Stimulated activated CD8-positive, alpha-beta memory T cell treated with anti-CD3 and anti-CD28 coated beads, Interleukin-7, amount 100 ng/mL, for 1 hour (primary cell): ENCODE measurements at places on chromosomes 1 and 21.

- no peak for DNase-seq
Observed at GRCh38 chr1:19289244-19289643, 674 bp upstream of the AKR7A3 start.

- DNase-seq = no peak
Observed at GRCh38 chr1:72051538-72051937, 230.8 kb downstream of the NEGR1 start.

GRCh38 chr1:190597294-190597693 lies 119.6 kb upstream of the BRINP3 start:
- no peak for DNase-seq

DNA sequence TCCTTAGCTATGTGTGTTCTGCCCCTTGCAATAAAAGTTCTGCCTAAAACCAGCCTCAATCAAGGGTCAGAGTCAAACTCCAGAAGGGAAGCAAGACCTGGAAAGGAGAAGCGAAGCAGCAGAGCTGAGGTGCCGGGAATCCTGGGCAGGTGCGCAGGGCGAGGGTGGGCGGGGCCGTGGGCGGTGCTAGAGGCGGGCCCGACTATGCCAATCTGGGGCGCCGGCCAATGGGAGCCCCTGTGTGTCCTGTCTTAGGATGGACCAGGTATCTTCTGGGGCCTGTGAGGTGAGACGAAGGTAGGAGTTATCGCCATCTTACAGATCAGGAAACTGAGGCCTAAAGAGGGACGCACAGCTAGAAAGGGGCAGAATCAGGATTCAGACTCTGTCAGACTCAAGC lies 120.3 kb downstream of the PTPRU start:
- no peak for DNase-seq

DNA sequence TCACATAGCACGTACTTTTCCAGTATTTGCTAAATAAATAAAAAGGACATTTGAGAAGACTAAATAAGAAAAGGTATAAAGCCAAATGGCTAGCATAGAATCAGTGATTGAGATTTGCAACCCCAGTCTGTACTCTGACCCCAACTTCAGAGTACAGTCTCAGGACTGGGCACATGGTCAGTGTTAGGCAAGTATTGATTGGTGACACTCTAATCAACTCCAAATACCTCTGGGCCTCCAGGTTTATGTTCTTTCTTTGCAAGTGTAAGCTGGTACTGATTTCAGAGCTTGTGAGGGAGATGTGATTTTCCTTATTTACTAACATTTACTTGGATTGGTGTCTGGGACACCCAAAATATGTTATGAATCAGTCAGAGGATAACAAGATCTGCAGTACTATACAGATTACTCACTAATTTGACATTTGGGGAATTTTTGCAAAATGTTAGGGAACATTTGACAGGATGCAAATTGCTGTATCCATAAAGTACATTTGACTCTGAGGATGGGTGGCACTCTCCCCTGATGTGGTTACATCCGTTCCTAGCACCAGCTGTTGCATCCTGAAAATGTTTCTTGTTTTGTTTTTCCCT lies 34.2 kb downstream of the LMO4 start:
- DNase-seq = no peak

DNA sequence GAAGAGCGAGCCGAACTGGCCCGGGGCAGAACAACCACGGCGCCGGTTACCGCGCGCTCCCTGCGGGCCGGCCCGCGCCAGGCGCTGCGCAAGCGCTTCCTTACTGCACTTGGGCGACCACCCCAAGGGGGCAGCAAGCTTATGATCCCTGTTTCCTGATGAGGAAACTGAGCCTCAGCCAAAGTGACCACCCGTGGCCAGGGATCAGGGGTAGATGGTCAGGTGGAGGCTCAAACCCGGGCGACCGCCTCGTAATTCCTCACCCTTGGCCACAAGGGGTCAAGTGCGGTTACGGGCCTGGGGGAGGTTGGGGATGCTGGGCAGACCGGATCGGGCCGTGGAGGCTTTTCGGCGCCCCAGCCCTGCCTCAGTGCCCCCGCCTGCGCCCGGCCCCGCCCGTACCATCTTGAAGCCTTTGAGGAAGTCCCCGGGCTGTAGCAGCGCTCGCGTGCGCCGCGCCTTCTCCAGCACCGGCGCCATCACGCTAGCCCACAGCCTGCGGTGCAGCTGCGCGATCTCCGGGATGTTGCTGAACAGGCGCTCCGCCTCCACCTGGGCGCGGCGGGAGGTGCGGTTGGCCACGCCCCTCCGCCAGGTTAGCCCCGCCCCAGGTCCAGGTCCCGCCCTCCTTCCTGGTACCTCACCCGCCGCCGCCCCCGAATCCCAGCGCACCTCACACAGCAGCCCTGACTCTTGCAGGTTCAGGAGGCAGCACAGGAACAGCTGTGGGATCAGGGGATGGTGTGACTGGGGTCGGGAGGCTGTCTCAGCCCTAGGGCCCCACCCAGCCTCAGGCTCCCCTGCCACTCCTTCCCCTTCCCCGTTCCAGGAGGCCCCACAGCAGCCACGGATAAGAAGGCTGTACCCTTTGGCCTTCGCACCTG lies 5.4 kb upstream of the TNFRSF25 start:
- DNase-seq = no peak

- no peak for DNase-seq
Observed at GRCh38 chr1:59871746-59872145, 54.8 kb downstream of the CYP2J2 start.

DNA sequence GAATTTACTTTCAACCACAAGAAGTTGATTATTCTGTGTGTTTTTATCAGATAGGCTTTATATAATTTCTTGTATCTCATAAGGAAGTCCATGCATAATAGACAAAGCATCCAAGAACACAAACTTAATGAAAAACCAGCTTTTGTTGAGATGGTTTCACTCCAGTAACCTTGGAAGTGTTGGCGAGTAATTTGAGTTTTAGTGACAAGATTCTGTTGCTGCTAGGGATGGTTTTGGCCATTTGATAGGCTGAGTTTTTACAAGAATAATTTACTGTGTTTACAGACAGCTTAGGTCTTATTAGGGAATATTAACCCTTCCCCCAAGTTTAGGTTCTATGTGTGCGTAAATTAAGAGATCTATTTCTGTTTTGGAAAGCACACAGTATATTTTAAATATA lies 513.6 kb downstream of the USP25 start:
- no peak for DNase-seq

- no peak for DNase-seq
Observed at GRCh38 chr1:50750021-50750619, 209.9 kb downstream of the FAF1 start.

DNA sequence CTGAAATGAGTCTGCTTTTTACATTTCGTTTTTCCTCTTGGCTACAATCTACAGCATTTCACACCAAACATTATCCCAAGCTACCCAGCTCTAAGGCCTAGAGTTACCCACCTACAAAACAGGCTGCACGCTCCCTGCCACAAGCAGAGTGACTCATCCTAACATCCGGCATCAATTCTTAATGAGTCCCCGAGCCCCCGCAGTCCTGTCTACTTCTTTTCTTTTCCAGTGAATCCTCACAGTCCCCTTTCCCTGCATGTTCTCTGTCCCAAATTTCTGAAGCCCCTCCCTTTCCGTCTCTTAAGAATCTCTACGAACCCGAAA lies 650 bp downstream of the PCNX2 start:
- peak; percentile 14 for DNase-seq

- DNase-seq = no peak
Observed at GRCh38 chr1:58500043-58500442, 46.5 kb downstream of the OMA1 start.

GRCh38 chr1:111142356-111142975 lies 2.4 kb downstream of the CEPT1 start:
- no peak for DNase-seq

DNA sequence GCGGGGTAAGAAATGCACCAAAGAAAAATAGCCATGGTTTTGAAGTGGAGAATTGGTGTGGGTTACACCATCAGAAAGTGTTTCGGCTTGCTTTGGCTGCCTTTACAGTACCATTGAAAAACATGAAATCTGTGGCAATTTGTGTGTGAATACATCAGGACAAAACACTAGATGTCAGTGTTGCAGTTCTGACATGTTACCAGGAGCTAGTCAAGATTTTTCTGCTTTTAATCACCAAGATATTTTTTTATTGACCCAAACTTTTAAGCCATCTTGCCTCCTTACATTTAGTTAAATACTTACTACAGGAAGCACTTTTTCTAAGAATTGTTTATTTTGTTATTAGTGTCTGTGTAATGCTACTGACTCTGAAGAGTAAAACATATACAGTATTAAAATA lies 14.3 kb downstream of the RRP15 start:
- no peak for DNase-seq

GRCh38 chr1:54474310-54475251 lies 68.4 kb upstream of the SSBP3 start:
- no peak for DNase-seq

GRCh38 chr1:227343727-227344551 lies 25.6 kb upstream of the CDC42BPA start:
- DNase-seq = no peak

- DNase-seq = no peak
Observed at GRCh38 chr1:46637444-46638083, 21.0 kb upstream of the MOB3C start.

GRCh38 chr1:229028544-229028943 lies 242.4 kb upstream of the RAB4A start:
- no peak for DNase-seq

- no peak for DNase-seq
Observed at GRCh38 chr21:38223893-38224540, 32.8 kb upstream of the KCNJ15 start.

DNA sequence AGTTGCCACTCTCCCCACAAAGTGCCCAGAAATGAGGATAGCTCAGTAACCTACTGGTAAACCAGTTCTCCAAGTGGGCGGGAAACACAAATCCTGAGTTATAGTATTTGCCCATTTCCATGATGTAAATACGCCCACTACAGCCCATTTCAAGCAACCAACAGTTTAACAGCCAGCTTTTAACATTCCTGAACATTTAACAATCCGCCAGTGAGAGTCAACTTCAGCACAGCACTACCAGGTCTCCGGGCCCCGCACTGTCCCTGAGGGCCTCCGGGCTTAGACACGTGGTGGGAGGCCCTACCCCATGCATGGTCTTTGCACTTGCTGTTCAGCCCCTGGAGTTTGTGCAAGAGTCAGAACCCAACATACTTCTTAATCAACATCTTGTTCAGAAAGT lies 132.0 kb upstream of the CTTNBP2NL start:
- DNase-seq = no peak

DNA sequence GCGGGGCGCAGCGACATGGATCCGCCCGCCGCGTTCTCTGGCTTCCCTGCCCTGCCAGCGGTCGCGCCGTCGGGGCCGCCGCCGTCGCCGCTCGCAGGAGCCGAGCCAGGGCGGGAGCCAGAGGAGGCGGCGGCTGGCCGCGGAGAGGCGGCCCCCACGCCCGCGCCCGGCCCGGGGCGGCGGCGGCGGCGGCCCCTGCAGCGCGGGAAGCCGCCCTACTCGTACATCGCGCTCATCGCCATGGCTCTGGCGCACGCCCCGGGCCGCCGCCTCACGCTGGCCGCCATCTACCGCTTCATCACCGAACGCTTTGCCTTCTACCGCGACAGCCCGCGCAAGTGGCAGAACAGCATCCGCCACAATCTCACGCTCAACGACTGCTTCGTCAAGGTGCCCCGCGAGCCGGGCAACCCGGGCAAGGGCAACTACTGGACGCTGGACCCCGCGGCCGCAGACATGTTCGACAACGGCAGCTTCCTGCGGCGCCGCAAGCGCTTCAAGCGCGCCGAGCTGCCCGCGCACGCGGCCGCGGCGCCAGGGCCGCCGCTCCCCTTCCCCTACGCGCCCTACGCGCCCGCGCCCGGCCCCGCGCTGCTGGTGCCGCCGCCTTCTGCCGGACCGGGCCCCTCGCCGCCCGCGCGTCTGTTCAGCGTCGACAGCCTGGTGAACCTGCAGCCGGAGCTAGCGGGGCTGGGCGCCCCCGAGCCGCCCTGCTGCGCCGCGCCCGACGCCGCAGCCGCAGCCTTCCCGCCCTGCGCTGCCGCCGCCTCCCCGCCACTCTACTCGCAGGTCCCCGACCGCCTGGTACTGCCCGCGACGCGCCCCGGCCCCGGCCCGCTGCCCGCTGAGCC lies 459 bp downstream of the FOXE3 start:
- DNase-seq = no peak

- DNase-seq = no peak
Observed at GRCh38 chr1:187692799-187693198, 864.0 kb downstream of the PLA2G4A start.

- DNase-seq = no peak
Observed at GRCh38 chr1:248828845-248829244, 3.1 kb upstream of the SH3BP5L start.

DNA sequence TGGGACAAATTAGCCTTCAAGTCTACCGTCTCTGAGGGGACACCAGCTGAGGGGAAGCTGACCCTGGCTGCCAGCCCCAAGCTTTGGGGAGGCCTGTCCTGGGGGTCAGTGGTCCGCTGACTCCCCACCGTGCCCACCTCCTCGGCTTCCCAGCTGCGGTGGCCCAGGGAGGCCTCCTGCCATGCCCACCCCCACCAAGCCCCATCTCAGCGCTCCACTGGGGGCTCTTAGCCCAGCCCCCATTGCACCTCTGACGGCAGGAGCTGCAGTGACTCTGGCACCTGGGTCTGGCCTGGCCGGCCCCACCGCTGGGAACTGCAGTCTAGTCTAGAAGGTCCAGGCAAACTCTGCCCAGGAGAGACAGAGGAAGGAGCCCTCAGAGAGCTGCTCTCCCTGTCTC lies 30.2 kb upstream of the SIM2 start:
- no peak for DNase-seq

DNA sequence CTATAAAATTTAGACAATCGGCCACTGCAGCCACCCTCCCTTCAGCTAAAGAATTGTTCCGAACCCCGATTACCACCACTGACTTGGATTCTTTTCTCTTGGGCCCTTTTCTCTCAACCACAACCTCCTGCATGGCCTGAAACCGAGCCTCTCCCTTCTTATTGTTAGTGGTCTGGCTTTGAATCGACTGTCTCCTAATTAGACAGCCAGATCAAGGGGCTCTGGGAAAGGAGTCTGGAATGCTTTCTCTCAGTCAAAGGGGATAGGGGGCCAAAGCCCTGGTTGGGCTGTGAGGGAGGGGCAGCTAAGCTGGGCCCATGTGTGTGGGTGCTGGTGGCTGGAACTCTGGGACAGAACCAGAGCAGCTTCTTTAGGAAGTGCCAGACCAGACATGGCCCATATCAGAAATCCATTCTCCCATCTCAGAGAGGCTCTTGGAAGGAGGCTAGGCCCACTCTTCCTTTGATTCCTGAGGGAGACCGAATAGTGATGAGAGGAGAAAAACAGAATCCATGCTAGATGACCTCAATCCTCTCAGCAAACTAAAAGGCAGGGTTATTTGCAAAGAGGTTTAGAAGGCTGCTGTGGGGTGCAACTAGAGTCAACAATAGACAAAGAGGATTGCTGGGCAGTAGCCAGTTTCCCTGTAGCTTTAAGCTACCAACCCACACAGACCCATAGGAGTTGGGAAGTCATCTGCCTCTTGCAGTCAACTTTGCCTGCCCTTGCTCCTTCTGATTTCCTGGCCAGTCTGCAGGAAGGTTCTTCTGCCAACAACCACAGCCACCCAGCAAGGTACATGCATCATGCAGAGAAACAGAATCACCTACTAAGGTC lies 117.6 kb downstream of the AK5 start:
- DNase-seq = no peak

GRCh38 chr1:117708323-117709248 lies 102.7 kb downstream of the TENT5C start:
- no peak for DNase-seq

- DNase-seq = no peak
Observed at GRCh38 chr1:176541663-176542062, 78.7 kb downstream of the PAPPA2 start.

GRCh38 chr1:39141925-39142324 lies 62.6 kb upstream of the MACF1 start:
- DNase-seq = no peak

GRCh38 chr1:25095635-25096200 lies 136.6 kb downstream of the SYF2 start:
- DNase-seq = no peak

GRCh38 chr1:111444031-111444430 lies 5.0 kb downstream of the WDR77 start:
- DNase-seq = no peak
